Activated T-cell treated with anti-CD3 and anti-CD28 coated beads, Interleukin-2, amount 50 U/mL, for 24 hours (primary cell): ENCODE measurements at places on chromosomes 12 and 14.
A peak's percentile ranks its signal among the peaks of the same experiment; 100 is the strongest.

- no peak for DNase-seq
Observed at GRCh38 chr12:110174373-110174996, 50.3 kb downstream of the IFT81 start.

- DNase-seq: no peak
Observed at GRCh38 chr12:65526311-65526710, 247.8 kb downstream of the MSRB3 start.

DNA sequence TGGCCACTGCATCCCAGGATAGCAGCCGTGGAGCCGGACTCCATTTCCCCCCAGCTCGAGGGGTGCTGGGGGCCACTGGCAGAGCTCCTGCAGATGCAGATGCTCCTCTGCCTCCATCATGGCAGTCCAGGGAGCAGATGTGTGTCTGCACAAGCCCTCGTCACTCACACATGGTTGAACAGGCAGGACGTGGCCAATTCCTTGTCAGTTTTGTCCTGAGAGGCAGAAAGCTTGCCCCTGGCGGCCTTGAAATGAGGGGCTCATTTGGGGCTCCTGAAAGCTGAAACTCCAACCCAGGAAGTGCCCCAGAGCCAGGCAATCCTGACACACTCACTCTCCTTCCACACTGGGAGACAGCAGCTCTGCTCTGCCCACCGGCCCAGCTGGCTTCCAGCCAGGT, 100.9 kb upstream of the C14orf180 start:
- no peak for DNase-seq

DNA sequence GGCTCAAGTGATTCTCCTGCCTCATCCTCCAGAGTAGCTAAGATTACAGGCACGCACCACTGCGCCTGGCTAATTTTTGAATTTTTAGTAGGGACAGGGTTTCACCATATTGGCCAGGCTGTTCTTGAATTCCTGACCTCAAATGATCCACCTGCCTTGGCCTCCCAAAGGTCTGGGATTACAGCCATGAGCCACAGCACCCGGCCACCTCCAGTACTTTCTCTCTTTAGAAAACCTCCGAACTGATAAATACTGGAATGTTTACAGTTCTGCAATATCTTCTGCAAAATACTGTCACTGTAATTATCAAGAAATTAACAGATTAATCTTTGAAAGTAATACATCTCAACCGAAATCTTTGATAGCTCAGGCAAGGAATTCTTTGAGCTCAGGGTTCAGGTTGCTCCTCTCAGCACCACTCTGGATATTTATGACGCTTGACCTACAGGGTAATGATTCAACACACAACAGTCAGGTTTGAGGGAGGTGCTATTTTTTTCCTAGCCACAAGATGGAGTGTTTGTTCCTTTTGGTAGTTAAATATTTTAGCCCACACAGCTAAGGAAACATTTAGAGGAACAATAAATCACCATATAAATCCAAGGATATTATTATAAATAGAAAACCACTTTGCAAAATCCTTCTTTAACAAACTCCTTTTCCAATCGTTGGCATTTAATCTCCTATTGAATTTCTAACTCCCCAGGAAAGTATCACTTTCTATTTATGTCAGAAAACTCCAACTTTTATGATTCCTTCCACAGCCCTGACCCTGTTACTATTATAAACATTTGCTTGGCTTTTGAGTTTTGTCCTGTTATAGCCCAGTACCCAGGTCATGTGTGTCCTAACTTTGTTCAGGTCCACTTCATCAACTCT, 48.6 kb upstream of the GTF2A1 start:
- no peak for DNase-seq

GRCh38 chr12:44582521-44582920, 293.6 kb downstream of the NELL2 start:
- no peak for DNase-seq

- DNase-seq: no peak
Observed at GRCh38 chr12:89085421-89085820, 266.9 kb downstream of the DUSP6 start.

DNA sequence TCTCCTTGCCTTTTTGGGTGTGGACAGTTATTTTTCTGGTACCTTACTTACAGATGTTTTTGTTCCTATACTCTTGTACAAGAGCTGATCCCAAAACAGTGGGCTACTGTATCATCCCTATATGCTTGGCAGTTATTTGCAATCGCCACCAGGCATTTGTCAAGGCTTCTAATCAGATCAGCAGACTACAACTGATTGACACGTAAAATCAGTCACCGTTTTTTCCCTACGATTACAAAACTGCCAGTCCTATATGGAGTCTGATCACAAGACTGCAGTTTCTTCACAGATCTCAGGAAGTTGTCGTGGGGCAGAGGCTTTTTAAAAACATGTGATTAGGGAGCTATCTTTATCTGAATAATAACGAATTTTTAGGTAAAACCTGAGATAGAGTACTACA, 1.3 kb downstream of the LYSET start:
- no peak for DNase-seq

GRCh38 chr12:11477110-11477509, 81.7 kb upstream of the PRB2 start:
- DNase-seq: no peak

DNA sequence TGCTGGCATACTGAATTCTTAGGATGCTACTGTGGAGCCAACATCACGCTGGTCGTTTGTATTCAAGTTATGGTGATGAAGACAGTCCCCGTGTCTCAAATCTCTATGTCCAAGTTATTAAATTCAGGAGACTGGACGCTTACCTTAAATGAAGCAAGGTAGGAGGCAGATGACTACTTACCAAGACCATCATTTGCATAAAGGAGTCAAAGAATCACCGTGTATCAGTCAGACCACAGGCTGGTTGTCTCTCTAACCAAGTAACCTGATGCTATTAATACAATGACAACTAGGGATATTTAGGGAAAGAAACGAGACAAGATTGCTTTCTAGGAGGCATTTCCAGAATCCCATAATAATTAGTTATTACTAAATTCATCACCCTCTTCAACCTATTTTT, 78.1 kb upstream of the FRMD6 start:
- no peak for DNase-seq

DNA sequence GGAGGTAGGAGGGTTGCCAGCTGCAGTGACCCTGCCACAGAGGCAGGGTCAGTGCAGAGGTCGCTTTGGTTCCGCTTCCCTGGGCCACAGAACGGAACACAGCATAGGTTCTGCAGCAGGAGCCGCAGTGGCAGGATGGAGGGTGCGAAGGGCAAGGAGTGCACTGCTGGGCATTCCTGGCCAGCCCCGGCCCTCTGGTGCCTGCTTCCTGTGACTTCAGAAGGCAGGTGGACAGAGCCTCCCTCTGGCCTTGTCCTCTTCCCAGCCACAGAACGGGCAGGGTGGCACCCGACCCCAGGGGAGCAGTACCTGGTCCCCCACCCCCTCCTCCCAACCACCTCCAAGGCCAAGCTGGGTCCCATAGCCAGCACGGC, 37.7 kb downstream of the SLC8B1 start:
- no peak for DNase-seq

DNA sequence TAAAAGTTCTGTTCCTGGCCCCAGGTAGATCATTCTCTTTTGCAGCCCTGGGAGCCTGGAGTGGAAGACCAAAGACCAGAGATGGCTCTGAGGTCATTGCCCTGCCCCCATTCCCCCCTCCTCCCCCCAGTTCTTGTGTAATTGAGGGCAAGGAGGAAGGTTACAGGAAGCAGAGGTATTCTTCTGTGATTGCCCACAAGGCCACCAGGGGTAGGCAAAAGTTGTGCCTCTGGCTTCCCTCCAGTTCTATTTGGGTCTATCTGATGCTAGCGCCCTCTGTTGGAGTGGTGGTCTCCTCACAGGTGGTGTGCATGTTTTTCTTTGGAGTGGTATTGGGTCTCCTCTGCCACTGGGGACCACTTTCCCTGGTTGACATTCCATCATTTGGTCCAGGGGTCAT, 41.2 kb upstream of the CRY1 start:
- peak; percentile 36 for DNase-seq
